ENCODE measurements at places on chromosomes 7 and 10.

DNA sequence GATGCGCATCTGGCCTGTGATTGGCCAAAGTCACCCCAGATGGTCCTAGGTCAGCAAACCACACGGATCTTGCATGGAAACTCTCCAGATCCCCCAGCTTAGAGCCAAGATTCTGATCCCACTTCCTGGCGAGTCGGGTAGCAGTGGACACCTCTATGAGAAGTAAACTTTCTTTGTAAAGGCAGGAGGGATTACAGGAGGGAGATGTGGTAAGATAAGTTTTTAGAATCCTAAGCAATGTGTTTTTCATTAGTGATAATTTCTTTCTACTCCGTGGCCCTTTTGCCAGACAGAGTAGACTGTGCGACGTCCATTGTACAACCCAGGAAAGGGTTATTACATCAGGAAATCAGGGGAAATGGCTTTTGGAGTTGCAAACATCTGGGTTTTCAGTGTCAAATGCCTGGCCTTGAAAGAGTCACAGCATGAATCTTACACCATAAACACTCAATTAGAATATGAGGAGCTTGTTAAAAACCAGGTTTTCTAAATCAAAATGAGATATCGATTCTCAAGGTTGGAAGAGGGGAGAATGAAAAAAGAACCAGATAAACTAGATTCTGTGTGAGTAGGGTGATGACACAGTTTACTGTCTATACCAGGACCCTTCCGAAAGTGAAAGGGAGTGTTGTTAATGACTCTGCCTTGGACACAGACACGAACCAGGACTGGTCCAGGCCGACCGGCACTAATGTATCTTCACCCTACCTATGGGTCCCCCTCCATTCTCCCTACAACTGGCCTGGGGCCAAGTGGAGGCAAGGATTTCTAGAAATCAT is 61.9 kb upstream of the WAC start:
- peak; percentile 45 for DNase-seq

DNA sequence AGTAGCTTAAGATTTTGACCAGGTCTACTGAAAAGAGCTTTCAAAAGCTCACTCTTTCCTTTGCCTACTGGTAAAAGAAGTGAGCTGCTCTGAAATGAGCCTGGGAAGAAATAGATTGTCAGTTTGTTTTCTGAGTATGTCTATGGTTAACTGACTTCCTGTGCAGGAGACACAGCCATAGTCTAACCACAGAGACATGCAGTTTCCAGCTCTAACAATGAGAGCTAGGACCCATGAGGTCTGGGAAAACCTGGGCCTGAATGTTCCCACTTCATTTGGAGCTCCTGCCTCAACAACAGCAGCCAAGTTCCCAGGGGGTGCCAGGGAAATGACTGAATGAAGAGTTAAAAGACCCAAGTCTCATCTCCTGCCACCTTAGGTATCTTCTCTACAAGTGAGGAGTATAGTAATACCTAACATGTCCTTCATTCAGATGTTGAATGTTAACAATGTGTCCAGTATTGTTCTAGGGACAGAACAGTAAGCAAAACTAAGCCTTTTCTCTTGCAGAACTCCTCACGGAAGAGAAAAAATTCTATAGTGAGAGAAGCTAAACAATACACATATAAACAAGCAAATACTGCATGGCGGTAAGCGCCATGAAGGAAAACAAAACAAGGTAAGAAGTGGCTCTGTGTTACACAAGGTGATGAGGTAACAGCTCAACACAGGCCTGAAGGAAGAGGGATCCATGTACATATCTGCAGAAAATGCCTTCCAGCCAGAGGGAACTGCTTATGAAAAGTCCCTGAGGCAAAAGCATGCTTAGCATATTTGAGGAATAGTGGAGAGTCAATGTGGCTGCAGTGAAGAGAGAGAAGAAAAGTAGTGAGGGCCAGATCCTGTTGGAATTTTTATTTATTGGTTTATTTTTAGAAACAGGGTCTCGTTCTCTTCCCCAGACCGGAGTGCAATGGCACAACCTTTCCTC is 26.4 kb upstream of the ANKRD1 start:
- peak; percentile 64 for DNase-seq

DNA sequence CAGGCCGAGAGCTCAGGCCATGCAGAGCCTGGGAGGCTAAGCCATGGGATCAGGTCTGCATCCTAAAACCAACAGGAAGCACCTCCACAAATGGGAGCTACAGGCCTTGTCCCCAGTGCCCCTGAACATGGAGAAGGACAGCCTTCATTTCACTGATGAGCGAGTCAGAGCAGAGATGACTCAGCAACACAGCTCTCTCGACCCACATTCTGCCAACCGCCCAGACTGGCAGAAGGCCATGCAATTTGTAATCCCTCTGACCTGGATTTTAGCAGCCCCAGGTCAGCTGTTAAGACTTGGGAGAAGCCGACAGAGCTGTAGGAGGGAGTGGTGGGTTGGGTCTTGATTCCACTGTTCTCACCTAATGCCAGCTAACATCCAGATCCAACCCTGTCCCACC is 25.5 kb downstream of the VOPP1 start:
- DNase-seq: peak; percentile 91

- DNase-seq: peak; percentile 7
These were observed 43.4 kb downstream of the ZNF117 start for GRCh38 chr7:64947252-64948000.

DNA sequence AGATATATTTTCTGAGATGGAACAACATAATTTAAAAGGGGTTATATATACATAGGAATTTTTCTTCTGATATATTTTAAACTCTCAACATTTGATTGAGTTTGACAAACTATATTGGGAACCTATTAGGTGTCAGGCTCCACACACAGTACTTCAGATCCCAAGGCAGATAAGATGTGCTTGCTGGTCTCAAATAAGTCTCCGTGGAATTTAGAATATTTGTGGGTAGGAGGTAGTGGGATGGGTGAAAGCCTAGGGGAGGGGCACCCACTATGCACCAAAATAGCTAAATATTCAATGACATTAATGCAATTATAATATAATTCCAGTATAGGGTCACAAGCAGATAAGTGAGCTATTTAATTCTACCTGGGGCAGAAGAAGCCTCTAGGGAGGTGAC is 81.5 kb downstream of the ARL4A start:
- no peak for DNase-seq

DNA sequence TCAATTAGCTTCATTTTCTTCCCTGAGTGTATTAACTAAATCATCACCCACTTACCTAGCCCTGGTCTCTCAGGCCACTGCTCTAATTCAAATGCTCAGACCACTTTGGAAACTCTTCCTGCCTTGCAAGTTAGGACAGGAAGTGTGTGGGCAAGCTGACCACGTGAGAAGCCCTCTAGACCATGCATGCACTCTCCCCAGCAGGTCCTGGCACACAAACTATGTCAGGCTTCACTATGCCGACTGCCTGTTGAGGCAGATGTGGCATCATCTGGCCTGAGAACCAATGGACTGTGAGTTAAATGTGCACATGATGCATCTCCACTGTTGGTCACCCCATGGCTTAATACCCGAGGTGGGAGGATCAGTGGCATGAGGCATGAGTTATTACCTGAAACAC is 439.6 kb downstream of the GRID1 start:
- DNase-seq: no peak

- no peak for DNase-seq
These were observed 138.8 kb downstream of the ADARB2 start for GRCh38 chr10:1598393-1599153.

DNA sequence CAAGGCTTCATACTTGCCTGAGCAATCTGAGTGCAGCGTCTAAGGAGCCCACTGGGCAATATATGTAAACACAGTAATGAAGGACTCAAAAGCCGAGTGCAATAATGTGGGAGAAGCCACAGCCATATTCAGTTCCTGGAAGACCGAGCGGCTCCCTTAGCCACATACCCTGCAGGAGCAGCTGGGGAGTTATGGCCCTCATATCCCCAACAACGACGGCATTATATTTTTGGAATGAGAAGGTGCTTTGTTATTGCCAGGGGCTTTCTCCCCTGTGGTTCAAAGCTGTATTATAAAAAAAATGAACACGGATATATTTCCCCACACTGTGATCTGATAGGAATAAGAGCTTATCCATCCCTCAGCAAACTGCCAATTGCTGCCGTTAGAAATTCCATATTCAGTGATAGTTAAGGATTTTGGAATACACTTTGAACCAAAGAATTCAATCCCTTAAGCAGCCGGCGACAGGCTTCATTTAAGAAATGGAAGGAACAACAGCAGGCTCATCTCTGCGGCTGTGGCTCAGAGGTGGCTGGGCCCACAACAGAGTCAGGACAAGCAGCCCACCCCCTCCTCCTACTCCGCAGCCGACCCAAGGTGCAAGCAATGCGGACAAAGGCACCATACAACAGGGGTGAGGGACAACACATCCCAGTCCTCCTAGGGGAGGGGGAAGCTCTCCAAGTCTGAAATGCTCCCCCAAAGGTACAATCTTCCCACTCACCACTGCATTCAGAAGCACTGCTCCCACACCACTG is 77.2 kb downstream of the TNS3 start:
- DNase-seq: no peak

- DNase-seq: no peak
These were observed 405.0 kb upstream of the GALNT17 start for GRCh38 chr7:70726951-70727378.

GRCh38 chr7:9149499-9150082 is 716.2 kb downstream of the NXPH1 start:
- DNase-seq: no peak

DNA sequence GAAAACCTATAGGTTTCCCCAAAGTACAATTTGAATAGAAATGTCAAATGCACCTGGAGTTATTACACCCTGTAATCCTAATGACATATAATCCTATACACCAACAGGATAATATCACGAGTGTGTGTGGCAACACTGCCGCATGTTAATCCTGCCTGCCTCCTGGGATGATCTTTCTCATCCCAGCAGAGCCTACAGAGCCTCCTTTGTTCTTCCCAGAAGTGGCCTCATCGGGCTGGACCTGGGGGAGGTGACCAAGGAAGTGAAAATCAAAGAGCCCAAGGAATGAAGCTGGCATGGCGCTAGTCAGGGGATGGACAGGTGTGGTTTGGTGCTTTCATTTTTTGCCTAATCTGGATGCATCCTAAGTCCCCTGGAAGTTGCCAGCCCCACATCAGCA is 29.5 kb upstream of the LEP start:
- no peak for DNase-seq

GRCh38 chr7:32583791-32584190 is 88.5 kb downstream of the AVL9 start:
- DNase-seq: no peak

DNA sequence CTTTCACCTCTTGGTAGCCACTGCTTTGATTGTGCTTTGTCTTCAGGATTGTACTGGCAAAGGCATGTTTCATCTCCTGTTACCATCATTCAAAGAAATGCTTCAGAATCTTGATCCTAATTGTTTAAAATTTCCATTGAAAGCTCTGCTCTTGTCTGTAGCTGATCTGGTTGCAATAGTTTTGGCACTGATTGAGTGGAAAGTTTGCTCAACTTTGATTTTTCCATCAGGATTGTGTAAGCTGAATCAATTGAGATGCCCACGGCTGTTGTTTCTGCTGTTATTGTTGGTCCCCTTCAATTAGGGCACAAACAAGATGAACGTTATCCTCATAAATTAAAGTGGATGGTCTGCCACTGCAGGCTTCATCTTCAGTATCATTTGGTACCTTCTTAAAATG is 14.6 kb upstream of the NUB1 start:
- DNase-seq: no peak

DNA sequence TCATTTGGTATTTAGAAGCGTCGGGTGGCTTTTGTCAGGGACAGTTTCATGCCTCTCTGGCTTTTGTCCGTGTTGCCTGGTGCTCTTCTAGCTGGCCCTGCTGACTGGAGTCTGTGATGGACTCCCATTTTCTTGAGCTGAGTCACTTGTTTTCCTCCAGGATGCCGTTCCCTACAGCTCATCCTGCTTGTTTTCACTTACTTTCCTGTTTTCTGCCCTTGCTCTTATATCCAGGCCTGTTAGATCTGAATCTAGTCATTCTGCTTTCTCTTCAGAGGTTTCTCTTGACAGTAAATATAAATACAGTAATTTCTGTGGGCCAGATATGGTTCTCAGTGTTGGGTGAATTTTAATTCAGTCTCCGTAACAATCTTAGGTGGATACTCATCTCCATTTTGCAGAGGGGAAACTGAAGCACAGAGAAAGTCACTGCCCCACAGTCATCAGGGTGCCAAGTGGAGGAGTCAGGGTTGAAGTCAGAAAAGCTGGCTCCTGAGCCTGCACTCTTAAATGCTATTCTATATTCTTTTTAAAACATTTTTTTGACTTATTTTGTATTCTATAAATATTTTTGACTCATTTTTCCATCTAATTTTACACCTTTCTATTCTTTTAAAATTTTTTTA is 85.4 kb downstream of the CCNY start:
- peak; percentile 89 for DNase-seq

- no peak for DNase-seq
These were observed 371.7 kb upstream of the IGFBP3 start for GRCh38 chr7:46292741-46293140.

DNA sequence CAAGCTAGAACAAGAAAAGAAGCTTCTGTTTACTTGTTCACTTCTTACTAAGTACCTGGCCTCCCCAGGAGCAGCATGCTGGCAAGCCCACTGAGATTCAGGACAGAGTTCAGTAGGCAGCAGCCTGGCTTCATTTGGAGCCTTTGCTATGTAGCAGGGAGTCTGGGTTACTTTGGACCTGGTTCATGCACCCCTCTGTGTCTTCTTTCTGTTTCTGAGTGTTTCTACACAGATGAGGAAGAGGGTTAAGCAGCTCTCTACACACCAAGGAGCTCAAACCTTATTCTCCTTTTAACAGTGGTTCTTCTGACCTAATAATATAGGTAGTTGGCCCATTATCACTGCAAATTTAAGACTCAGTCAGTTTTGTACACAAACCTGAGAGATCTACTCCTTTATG is 152.9 kb downstream of the ARID5B start:
- no peak for DNase-seq

DNA sequence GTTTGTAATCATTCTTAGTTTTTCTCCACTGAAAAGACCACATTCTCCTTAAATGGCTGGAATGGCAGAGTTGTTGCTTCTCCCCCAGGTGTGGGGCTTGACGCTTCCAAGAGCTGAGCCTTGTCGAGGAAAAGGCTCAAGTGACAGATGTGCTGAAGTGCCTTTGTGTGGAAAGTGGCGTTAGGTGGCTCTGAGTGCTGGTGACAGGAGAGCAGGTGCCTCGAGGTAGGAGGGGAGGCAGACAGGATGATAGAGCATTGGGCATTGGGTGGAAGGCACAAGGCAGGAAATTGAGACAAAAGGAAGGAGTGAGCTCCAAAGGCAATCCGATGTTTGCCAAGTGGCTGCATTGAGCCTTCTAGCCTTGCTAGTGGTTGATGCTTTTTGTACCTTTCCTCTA is 6.7 kb downstream of the KIAA1217 start:
- DNase-seq: no peak

DNA sequence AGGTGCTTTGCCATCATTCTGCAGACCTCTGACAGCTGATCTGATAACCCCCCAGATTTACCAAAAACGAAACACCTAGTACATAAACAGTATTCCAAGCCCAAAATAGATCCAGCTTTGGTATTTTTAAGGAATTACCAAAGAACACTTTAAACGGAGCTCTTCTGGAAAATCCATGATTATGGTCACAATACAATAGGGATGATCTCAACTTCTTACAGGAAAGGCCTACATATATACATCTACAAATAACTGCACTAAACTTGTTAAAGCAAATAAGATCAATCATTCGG is 69.7 kb downstream of the HTR7 start:
- no peak for DNase-seq

- DNase-seq: peak; percentile 62
These were observed 131.1 kb upstream of the CHST15 start for GRCh38 chr10:124224331-124225028.

GRCh38 chr10:127399668-127400067 is 149.4 kb upstream of the NPS start:
- no peak for DNase-seq

- DNase-seq: no peak
These were observed 104.0 kb downstream of the HOXA1 start for GRCh38 chr7:26991796-26992195.

Measured in adipocyte (in vitro differentiated cells).